ENCODE measurements at places on chromosomes 16 and 17.

DNA sequence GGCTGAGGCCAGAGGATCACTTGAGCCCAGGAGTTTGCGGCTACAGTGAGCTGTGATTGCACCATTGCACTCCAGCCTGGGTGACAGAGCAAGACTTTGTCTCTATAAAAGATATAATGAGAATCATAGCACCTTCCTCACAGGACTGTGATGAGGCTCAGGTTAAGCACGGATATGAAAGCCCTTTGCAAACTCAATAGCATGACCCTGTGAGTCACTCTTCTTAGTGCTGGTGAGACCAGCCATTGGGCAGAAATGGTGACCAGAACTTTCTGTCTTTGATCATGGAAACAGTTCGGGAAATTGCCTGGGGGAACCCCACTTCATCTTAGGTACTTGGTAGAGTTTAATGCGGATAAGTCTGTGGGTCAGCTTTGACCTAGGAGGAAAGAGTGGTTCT is 144.2 kb downstream of the PRKCB start:
- DNase-seq, result no peak

DNA sequence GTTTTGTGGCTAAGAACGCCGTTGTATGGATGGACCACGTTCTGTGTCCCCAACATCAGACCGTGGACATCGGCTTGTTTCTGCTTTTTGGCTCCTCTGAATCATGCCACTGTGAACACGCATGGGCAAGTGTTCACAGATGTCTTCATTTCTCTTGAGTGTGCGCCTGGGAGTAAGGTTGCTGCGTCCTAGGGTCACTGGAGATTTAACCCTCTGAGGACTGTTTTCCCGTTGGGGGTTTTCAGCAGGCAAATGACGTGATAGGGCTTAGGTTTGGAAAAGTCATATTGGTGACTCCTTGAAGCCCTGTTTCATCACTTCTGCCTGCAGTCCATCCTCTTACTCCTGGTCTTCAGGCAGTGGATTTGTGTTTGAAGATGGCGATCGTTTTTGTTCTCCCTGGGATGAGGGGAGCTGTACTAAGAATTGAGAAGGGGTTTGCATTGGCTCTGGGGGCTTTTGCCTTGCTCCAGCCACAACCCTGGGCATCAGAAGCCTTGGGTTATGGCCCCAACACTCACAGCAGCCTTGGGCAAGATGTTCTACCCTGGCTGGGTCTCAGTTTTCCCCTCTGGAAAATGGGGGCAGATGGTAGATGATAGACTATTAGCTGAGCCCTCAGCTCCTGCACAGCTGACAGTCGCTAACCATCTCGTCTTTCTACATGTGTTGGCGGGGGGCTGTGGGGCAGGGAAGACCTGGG is 67.2 kb upstream of the CIBAR2 start:
- DNase-seq, result no peak

- DNase-seq, result no peak
These were observed 53.7 kb downstream of the SF3B3 start for GRCh38 chr16:70577256-70577698.

DNA sequence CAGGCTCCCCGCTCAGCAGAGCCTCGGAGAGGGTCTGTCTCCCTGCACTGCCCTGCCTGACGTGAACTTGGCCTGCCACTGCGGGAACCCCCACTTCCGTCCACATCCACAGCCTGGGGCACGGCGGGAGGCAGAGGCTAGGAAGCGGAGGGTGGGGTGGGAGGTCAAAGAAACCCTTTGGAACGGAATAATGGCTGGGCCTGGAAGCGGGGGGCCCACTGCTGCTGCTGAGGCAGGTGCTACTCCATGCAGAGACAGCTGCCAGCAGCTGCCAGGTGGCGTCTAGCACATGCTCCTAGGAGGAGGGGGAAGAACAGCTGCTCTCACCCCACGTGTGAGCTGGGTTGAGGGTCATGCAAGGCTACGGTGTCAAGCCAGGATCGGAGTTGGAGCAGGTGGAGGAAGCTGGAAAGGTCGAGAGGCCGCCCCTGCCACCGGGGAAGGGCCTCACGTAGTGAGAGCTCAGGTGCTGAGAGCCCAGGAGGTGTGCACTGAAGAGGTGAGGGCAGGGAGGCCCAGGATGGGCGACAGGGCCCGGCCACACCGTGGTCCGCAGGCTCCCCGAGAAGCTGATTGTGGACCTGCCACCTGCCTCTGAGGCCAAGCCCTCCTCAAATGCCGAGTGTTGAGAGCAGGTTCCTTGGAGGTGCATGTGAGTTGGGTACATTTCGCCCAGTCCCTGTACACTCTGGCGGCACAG is 9.8 kb downstream of the FSCN2 start:
- DNase-seq, result no peak

Data from liver (tissue), 10 donors.